NCI-H1694 treated with DMSO at 0.1 percent for 48 hours (cell line): ENCODE measurements at places on chromosomes 6 and 20.

DNA sequence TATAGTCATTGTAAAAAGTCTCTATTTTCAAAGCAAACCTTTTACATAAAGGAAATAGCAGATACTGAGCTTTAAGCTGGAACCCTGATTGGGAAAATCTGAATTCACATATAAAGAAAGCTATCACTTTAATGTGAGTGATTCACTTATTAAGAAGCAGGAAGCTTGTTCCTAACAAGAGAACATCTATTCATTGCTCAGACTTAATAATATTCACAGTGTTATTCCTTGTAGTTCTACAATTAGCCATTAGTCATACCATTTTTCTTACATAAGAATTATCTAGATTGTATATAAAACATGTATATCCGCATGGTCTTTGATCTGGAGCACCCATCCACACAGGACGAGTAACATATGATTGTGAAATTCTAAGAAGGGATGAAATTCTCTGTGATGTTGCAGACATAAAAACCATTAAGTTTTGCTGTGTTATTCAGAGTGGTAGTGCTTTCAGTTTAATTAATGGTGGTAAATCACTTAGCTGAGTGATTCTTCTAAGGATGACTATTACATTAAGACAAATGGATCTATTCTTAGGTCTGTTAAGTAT is 71.1 kb upstream of the FOXQ1 start:
- no peak for DNase-seq

DNA sequence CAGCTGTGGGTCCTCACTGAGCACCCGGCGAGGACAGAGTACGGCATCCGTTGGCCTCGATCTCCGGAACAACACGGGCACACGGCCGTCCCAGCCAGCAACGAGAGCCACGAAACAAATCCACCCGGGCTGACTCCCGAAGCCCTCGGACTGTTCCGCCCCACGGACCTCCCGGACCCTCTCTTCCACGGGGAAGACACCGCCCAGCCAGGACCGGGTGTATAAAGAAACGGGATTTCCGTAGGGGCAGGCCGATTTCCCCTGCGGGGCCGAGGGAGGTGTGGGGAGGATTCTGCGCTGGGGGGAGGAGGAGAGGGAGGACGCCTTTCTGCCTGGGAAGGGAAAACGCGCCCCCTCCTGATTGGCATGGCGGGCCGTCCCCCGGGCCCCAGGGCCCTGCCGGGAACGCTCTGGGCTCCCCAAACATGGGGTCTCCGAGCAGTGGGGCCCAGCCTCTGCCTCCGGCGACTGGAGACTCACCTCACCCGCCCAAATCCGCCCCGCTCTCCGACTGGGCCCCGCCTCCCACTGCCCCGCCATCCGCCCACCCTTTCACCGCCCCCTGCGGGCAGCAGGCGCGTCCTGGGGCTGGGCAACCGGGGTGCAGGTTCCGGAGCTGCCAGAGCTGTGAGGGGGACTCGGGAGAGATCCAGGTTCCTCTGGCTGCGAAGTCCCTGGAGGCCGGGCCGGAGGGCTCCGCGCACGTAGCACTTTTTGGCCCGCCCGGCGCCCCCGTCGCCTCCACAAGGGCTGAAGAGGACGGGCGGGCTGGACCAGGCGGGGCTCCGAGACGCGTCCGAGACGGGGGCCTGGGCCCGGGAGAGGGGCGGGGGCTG is 679 bp upstream of the PPDPF start:
- DNase-seq, result no peak

DNA sequence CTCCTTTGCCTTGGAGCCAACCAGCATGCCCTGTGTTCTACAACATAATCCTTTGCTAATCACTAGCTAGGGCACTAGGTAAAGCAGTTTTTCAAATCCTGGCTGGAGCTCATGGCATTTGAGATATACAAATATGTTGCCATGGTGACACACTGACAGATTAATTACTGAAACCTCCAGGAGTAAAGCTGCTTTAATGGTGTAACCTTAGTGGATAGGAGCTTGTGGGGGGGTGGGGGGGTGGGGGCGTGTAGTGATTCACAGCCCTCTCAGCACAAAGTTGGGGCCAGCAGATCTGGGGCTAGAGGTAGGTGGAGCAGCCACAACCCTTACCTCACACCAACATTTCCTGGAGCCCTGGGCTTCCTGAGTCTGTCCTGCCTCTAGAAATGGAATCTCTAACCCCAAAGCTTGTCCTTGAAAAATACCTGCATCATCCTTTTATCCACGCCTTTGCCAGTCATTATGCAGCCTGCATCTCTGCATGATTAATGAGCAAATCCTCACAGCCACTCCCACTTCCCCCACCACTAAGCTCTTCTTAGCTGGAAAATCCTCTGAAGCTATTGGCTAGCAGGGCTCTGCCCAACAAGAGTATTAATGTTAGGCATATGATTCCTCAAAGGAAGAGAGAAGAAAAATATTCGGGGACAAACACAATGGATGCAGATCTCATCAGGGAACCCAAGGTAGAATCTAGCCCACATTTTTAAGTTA is 84.5 kb upstream of the PRND start:
- DNase-seq, result no peak

DNA sequence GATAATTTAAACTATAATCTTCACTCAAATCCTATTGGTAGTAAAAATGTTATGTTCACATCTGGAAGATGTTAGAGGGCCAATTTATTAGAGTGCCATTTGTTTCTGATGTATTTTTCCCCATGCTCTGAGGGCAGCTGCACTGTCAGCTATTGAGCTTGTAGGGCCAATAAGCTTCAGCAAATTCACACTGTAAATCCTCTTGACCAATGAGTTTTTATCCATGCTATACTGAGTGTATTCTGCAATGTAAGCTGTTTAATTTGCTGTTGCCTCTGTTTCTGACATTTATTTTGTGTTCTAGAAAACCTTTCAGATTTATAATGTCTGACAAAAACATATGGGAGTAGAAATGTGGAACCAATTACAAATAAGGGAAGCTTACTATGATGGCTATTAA is 62.6 kb downstream of the OGFRL1 start:
- no peak for DNase-seq

- peak; percentile 1 for DNase-seq
Observed at GRCh38 chr20:14384416-14385175, 47.2 kb upstream of the FLRT3 start.

DNA sequence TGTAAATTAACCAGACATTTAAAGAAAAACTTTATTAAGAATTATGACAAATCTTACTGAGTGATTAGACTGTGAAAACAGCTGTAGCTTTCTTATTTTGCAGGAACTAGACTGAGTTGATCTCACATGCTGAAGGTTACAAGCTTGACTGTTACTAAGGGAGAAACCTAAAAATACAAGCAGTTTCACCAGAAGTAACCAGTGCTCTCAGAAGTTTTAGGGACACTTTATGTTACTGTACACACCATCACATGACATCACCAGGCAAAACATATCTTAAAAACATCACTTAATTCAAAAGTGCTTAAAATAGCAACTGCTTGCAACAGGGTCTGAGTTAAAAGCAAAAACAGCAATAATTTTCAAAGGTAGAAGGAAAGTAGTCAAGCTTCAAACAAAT is 5.4 kb downstream of the FBXO30 start:
- no peak for DNase-seq

- DNase-seq, result no peak
Observed at GRCh38 chr6:141653590-141653989, 479.1 kb upstream of the GJE1 start.

DNA sequence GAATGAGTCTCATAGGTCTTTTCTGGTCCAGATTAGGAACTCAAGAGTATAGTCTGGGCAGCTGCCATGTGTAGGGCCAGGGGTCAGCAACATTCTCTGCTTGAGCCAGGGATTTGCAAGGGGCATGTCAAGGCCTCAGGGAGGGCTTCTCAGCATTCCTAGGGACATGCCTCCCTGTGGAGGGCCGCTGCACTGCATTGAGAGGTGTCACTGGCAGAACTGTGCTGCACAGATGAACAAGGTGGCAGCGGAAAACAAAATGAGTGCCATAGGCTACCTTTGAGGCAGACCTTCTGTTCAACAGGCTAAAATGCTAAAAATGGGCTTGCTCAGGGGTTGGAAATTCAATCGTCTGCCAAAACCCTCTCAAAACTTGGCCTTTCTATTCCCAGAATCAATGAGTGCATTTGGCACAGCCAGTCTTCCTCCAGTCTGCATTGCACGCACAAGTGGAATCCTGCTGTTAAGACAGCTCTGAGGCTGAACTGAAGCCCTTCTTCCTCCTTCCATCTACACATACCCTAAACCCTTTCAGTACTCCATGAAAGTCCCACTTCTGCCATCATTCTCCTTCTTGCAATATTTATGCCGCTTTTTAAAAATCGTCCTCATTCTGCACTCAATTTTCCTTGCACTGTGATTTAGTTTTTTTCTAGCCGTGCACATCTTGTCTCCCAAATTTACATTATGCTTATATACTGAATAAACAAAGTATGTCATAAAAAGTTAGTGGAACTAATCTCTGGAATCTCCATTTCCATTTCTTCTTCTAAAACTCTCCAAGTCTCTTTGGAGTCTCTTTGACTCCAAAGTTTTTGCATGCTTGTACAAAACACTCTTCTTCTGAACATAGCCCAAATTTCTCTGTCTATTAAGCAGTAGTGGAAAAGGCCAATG is 51.7 kb downstream of the SLC26A8 start:
- no peak for DNase-seq

GRCh38 chr6:54913211-54913610 is 66.6 kb downstream of the FAM83B start:
- DNase-seq, result no peak

DNA sequence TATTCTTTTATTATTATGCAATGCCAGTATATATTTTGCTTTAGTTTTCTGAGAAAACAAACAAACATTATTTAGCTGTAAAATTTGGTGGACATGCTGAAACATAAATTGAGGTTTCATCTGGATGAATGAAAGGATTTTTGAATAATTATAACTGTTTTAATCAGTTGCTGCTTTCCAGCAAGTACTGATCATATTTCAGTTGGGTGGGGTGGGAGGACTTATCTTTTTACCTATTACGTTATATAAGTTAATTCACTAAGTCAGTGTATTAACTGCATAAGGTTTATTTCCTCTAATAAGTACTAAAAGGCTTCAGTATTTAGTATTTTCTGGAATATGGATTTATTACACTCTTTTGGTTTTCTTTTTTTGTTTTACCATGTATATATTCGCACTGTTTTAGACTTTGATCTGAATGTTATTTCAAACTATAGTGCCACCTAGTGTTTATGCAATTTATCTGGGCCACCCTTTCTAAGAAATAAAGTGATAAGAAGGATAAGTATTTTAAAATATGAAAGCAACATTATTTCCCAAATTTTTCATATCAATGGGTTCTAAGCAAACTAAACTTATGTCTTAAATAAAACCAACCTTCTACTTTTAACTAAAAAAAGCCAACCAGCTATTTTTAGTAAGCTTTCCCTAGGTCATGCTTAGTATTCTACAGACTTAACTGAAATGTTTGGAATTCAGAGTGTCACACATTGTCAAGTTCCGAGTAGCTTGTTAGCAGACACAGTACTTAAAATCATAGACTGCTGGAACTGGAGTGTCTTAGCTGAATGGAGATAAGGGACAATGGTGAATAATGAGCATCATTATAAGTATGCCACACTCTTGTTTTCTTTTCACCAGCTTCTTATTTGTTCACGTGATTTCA is 105.4 kb upstream of the MCHR2 start:
- DNase-seq, result peak; percentile 60

DNA sequence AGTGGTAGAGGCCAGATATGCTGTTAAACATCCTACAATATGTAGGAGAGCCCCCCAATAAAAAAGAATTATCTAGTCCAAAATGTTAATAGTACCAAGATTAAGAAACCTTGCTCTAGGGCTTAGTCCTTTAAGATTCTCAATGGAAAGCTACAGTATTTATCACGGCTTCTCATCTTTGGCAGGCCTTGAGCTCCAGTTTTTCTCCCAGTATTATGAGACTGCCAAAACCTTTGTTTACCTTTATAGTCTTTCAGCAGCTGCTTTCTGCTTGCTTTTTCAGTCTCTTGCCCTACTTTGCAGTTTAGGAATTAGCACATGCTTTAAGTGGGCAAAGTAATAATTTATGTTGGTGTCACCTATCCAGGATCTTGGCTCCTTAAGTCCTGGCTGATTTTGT is 59.7 kb downstream of the NHLRC1 start:
- DNase-seq, result no peak

DNA sequence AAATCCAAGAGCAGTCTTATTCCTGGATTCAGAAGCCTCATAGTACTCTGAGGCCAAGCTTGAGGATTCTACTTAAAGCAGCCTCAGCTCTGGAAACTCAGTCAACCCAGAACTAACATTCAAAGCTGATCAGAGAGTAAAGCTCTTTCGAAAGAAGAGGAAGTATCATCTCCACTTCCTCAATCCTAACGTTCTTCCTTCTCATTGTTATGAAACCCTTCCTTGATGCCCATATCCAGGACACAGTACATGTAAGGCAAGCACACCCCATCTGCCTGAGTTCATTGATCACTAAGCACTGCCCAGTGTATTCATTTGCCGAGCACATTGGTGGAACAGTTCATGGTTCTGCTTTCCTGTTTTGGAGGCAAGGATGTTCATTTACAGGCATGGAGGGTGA is at the start of gene IPCEF1:
TSS of gene IPCEF1 (minus strand) at position 114 of the 400 bp plus-strand sequence. CDS start 90,856 bp downstream, outside the sequence.
- DNase-seq, result no peak

- DNase-seq, result no peak
Observed at GRCh38 chr6:146189131-146189530, 160.3 kb downstream of the GRM1 start.

DNA sequence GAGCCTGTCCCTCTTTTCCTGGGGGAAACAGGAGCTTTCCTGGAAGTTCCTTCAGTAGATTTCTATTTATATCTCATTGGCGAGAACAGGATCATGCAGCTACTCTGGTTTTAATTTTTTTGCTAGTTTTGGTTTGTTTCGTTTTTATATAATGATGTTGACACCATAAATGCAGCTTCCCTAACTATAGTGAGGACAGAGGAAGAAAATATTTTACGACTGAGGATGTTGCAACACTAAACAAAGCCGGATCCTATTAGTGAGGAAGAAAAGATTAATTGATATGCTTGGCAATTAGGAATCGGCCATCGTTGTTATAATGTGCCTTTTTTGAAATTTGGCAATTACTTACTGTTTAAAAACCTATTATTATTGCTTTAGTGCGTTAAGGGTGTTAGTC is 16.6 kb downstream of the KDM1B start:
- no peak for DNase-seq

DNA sequence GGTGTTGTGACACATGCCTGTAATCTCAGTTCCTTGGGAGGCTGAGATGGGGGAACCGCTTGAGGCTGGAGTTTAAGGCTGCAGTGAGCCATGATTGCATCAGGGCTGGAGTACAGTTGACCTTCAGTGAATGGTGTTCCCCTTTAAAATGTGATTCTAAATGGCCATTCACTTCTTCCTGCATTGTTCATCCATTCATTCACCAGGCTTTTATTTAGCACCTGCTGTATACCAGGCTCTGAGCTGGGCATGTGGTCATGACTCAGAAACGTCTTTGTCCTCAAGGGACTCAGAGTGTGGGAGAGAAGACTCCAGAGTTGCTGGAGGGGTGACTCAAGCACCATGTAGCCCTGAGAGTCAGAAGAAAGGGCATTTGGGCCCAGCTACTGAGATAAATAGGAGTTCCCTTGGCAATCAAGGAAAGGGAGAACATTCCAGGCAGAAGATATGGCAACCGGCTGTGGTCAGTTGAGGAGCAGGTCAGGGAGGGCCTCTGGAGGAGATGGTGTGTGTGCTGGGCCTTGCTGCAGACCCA is 101.1 kb downstream of the DLGAP4 start:
- DNase-seq, result no peak
